A549 (cell line): ENCODE measurements at places on chromosomes 11 and 22.
A peak's percentile ranks its signal among the peaks of the same experiment; 100 is the strongest.

GRCh38 chr22:40405178-40406062 lies 35.0 kb downstream of the SGSM3 start:
- DNase-seq = no peak

DNA sequence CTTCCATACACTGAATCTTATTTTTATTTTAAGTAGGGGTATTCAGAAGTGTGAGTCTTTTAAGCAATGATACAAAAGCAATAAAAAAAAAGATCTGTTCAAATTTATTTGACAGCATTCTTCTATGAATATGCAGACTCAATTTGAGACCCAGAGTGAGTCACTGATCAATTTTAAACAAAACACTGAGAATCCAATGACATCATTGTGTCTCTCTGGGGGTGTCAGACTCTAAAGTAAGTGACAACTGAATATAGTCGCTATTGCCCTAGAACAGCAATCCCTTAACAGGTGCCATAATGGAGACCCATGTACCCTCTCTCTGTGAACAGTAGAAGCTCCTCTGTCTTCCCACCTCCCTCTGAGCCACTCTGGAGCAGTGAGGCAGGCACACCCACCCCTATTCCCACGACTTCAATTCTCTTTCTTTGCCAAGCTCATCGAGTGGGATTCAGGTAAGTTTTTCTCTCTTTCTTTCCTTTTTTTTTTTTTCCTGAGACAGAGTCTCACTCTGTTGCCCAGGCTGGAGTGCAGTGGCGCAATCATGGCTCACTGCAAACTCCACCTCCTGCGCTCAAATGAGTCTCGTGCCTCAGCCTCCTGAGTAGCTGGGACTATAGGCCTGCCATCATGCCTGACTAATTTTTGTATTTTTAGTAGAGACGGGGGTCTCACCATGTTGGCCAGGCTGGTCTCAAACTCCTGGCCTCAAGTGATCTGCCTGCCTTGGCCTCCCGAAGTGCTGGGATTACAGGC lies 5.1 kb upstream of the RPS3 start:
- no peak for DNase-seq

GRCh38 chr22:20095521-20095920 lies 15.5 kb downstream of the DGCR8 start:
- DNase-seq = no peak

GRCh38 chr11:79512706-79513469 lies 72.1 kb upstream of the TENM4 start:
- no peak for DNase-seq

- no peak for DNase-seq
Observed at GRCh38 chr11:2207212-2207611, 35.6 kb upstream of the TH start.

DNA sequence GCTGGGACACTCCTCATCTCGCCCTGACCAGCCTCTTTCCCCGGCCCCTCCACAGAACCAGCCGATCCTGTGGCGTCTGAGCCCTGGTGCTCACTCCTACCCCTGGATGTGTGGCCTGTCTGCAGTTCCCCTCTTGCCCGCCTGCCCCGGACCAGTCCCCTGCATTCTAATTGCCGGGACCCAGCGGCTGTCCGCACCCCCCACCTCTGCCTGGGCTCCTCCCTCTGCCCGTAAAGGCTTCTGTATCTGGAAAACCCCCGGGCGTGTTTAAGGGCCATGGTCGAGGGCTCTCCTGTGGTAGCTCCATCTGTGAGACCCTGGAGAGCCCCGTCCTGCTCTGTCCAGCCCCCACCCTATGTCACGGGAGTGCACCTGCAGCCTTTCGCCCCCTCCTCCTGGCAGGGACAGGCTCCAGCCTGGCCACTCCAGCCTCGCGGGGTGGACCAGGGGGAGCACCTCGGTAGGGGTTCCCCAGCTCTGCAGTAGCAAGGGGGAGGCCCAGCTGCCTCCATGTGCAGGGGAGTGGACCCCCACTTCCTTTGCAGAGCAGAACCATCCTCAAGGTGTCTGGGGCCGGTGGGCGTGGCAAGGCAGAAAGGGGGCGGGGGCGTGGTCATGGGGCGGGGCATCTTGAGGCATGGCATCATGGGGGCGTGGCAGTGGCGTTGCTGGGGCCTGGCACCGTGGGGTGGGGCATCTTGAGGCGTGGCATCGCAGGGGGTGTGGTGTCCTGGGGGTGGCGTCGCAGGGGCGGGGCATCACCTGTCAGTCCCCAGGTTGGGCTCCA lies 430.4 kb downstream of the TBC1D22A start:
- DNase-seq = peak; percentile 42

DNA sequence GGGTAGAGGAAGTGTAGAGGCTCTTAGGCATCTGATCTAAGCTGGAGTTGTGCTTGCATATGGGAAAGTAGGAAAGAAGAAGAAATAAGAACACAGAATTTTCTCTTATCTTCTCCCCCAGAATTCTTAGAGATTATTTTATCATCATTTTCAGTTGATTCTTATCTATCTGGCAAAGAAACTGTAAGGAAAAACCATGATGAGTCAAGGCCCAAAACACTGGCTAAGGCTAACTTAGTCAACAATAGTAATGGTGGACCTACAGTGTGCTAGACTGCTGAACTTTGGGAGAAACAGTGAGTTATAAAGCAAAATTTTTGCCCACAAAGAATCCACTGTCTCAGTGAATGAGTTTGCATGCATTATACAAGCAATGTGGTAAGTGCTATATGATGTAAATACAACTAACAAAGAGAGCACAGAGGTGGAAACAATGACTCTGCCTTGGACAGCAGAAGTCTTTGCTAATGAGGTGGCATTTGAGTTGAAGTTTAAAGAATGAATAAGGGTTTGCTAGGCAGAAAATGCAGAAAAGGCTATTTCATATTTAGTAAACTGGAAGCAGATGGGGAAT lies 344.5 kb upstream of the PLET1 start:
- DNase-seq = no peak

GRCh38 chr22:33806191-33806590 lies 114.1 kb downstream of the LARGE1 start:
- no peak for DNase-seq

GRCh38 chr11:65595543-65596281 lies at the start of gene KCNK7:
Gene KCNK7 (minus strand): TSS chr11:65595800. CDS start chr11:65595772, 28 bp downstream.
- DNase-seq = no peak

GRCh38 chr11:67468056-67468455 lies 995 bp downstream of the TMEM134 start:
- DNase-seq = no peak

DNA sequence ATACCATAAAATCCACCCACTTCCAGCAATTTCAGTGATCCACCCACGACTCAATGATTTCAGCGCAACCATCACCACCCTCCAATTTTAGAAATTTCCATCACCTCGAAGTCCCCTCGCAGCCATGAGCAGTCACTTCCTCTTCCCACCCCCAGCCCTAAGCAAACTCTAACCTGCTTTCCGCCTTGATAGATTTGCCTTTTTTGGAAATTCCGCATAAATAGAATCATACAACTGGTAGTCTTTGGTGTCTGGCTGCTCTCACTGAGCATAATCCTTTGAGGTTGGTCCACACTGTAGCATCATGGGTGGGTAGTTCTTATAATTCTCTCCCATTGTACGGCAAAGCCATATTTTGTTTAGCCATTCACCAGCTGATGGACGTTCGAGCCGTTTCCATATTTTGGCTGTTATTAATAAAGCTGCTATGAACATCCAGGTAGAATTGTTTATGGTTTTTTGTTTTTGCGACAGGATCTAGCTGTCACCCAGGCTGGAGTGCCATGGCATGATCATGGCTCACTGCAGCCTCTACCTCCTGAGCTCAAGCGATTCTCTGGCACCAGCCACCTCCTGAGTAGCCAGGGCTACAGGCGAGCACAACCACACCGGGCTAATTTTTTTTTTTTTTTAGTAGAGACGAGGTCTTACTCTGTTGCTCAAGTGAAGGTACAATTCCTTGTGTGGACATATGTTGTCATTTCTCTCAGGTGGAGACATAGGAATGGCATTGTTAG lies 16.0 kb downstream of the PIM3 start:
- DNase-seq = peak; percentile 28

GRCh38 chr22:30444632-30445437 lies 19.3 kb downstream of the MTFP1 start:
- DNase-seq = peak; percentile 62

GRCh38 chr11:133681901-133682300 lies 149.6 kb upstream of the OPCML start:
- no peak for DNase-seq

- peak; percentile 15 for DNase-seq
Observed at GRCh38 chr11:62324731-62325556, 12.3 kb upstream of the ASRGL1 start.

- no peak for DNase-seq
Observed at GRCh38 chr11:101010899-101011298, 118.7 kb downstream of the PGR start.

GRCh38 chr11:103436131-103436770 lies 327.0 kb downstream of the DYNC2H1 start:
- DNase-seq = no peak

DNA sequence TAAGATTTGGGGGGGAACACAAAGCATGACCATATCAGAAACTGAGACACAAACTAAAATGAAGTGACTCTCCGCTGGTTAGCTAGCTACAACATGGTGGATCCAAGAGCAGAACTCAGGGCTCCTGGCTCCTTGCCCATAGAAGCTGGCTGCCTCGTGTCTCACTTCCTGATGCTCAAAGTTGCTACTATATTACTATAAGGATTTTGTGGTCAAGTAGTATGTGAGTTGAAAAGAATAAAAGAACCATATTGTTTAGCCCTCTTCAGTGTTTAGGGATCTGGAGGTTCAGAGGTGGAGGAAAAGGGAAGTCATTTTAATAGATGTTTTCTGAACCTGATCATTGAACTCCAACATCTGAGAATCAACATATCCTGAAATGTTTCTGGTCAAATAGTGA lies 16.9 kb upstream of the SIK2 start:
- no peak for DNase-seq

- DNase-seq = no peak
Observed at GRCh38 chr11:106989078-106989455, 29.2 kb downstream of the GUCY1A2 start.

DNA sequence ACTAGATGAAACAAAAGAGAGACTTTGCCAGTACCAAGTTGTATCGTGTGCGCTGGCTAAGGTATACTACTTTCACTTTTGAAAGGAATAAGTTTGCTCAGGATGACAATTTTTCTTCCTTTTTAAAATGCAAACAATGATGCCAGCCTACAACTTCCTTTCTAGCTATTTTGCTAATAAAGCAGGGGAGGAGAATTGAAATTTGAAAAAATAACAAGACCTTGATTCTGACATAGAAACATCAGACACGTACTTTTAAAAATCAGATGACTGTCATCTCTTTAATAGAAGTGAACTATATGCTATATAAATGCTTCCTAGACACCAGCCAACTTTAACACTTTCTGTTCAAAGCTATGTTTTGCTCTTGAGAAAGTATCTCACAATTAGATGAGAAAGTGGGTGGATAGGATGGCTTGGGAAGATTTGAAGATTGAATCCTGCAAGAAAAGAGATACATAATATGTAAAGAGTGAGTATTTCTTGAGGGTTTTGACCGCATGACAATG lies 41.7 kb upstream of the BLID start:
- DNase-seq = no peak

DNA sequence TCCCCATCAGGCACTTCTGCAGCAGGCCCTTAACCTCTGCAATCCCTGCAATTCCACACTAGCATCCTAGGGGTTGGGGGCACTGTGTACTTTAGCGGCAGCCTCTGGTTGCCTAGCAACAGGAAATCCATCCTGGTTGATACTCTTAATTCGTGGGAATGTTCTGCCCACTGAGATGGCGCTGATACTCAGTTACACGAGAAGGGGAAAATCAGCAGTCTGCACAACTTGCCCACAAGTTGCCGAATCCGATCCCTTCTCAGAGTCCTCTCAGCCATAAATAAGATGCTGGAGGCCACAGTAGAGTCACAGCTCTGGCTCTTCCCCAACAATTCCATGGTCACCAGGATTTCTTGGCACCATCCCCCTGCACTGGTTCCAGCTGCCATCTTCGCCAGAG lies 57.6 kb upstream of the CRYBB3 start:
- DNase-seq = no peak

GRCh38 chr22:37180531-37181231 lies 7.4 kb downstream of the C1QTNF6 start:
- no peak for DNase-seq

- DNase-seq = peak; percentile 89
Observed at GRCh38 chr11:57434640-57435546, 8.0 kb upstream of the SLC43A3 start.

DNA sequence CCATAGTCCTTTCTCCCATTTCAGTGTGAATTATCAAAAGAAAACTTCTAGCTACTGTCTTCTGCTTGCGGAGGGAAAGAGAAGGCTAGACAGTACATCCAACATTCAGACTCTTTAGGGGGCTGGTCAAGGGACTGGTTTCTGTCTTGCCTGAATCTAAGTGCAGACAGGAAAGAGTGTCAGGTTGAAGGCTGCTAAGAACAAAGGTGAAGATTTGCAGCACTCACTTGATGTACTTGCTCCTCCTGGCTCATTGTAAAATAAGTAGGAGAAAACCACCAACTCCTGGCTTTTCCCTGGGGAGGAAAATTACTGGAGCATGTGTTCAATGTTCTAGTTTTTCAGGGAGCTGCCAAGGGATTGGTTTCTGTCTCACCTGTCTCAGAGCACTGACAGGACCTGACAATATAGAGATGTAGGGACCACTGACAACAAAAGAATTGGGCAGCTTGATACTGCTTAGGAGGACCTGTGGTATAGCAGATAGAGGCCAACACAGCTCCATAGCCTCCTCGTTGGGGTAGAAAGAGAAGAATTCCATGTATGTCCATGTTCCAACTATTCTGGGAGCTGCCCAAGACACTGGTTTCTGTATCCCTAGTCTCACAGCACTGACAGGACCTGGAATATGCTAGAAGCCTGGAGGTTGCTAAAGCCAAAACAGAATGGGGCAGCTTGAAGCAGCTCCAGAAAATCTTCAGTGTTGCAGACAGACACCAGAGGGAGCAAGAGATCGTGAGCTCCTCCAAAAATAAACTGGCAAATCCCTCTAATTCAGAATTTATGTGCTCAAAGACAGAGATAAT lies 39.7 kb upstream of the MMP12 start:
- DNase-seq = peak; percentile 23

GRCh38 chr22:49368221-49368975 lies 459.3 kb downstream of the BRD1 start:
- no peak for DNase-seq

DNA sequence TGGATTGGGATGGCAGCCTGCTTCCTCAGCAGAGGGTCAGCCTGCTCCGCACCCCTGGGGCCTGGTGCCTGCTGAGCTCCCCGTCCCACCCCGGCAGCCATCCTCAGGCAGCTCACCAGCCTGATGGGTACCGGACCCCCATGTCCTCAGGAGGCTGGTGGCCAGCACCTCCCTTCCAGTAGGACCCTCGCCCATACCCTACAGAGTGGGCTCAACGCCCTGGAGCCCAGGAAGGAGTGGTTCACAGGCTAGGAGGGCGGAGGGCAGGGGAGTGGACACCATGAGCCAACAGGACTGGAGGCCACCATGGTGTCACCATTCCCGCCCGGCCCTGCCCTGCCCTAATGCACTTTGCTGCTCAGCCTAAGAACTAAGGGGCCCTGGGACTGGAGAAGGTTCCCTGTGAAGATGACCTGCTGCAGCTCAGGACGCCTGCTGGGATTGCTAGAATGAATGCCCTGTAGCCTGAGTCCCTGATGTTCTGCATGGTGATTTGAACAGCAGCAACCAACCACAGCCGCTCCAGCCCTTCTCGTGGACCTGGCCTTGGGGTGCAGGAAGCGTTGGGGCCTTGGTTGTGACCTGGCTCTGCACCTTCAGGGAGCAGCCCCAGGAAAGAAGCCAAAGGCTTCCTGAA lies 1080.8 kb downstream of the BRD1 start:
- DNase-seq = no peak

GRCh38 chr11:8612522-8612921 lies 18.5 kb upstream of the STK33 start:
- DNase-seq = no peak
